GOT3 (cell line): ENCODE measurements at places on chromosomes 1 and 21.

GRCh38 chr1:241747992-241748391 lies 95.9 kb downstream of the WDR64 start:
- DNase-seq: no peak

GRCh38 chr1:183954496-183954895 lies 83.0 kb downstream of the COLGALT2 start:
- DNase-seq: no peak

DNA sequence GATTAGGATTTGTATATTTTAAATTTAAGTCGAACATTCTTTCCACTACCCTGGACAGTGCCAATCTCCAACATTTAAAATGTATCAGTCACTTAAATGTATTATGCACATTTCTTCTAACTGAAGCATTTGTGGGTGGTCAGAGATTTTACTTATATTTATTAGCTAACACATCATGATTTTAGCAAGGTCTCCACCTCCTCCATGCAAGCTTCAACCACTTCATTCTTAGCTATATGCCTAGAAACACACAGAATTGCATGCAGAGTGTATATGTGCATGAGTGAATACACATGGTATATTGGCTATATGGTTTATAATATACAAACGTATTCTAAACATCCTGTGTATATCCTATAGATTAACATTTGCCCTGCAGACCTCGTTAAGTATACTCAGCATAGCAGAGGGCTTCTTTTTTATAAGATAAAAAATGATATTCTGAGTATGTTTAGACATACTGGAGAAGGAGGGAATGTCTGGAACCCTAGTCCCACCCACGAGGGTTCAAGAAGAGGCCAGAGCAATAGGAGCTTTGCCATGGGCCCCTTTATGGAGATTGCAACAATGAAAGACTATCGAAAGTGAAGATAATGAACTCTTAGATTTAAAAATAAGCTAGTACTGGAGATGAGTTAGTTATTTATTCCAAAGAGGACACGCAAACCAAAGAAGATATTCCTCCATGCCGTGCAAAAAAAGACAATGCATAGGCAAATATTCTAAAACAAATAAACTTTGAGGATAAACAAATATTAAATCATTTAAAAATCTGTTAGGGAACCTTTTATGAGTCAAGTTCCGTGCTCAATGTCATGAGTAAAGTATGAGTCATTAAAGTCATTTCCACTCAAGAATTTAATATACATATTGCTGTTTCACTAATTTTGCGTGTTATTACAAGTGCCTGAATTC lies 480.4 kb downstream of the SIPA1L2 start:
- DNase-seq: no peak

DNA sequence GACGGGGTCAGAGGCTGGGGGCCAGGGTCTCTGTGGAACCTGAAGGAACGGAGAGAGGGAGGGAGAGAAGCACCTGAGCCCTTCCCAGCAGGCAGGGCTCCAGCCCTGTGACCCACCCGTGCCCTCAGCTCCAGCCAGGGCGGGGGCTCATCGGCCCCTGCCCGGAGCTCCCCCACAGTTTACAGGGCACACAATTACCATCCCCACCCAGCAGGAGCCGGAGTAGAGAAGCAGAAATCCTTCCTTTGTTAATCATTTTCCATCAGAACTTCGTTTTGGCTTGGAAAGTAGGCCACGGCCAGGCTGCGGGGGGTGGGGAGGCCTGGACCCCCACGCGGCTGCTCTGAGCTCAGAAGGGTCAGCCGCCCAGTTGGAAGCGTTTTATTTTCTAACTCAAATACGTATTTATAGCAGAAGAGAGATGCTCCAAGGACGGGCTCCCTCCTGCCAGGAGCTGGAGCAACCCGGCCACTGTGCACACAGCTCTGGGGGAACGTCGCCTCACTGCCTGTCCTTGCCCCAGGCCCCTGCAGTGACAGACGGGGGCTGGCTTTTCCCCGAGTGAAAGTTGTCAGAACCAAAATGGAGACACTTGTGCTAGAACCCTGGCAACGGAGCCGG lies 42.7 kb upstream of the ADARB1 start:
- DNase-seq: no peak

GRCh38 chr1:17023573-17023972 lies 11.8 kb upstream of the ATP13A2 start:
- DNase-seq: no peak

GRCh38 chr1:182833271-182833670 lies 5.9 kb upstream of the DHX9 start:
- no peak for DNase-seq

- no peak for DNase-seq
Observed at GRCh38 chr1:47983691-47984090, 13.5 kb downstream of the TRABD2B start.

DNA sequence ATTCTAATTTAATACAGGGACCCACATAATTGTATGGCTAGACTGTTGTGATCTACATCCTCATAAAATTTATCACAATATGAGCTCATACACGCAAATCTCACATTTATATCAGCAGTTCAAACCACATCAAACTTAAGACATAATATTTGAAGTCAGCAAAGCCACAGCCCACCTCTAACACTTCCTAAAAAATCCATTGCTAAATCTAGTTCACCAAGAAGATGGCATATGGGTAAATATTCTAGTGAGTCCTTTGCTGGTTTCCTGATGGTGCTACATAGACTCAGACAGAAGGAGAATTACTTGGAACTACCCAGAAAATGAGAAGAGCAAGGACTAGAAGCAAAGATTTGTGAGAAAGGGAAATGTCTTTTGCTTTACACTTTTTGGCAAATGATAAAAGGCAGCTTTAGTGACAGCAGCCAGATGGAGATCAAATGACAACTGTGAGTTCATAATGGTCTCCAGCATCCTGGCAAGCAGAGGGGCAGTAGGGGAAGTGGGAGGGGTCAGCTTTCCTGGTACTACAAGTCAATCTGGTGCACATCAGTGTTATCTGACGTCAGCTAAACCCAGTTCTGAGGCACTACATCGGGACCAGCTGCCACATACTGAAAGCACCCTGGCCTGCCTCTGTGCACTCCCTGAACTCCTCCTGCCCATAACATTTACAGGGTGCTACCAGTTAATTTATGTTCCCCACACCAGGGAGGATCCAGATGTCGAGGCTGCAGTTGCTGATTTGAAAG lies 10.6 kb upstream of the GADD45A start:
- DNase-seq: no peak

DNA sequence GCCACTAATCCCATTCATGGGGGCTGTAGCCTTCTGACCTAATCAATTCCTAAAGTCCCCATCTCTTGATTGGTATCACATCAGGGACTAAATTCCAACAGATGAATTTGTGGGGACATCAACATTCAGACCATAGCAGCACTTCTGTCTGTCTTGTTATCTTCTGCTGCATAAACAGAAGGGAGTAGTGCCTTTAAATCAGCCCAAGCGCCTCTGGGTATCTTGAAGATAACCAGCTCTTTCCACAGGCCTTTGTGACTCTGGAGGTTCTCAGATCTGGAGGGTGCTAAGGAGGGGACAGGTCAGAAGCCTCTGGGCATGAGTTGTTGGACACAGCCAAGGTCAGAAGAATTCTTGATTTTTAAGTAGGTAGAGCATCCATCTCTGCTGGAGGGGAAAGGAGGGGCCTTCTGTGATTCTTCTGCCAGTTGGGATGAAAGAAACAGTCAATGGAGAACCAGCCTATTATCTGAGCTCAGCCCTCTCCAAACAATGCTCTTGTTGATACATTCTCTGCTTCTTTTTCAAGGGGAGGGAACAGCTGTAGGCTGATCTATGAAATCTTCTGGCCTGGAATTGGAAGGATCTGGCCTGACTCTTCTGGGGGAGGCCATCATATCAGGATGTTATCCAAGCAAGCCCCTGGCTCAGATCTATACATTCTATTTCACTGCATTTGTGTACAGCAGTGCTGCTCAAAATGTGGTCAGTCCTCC lies 31.3 kb upstream of the LRIG2 start:
- DNase-seq: no peak

DNA sequence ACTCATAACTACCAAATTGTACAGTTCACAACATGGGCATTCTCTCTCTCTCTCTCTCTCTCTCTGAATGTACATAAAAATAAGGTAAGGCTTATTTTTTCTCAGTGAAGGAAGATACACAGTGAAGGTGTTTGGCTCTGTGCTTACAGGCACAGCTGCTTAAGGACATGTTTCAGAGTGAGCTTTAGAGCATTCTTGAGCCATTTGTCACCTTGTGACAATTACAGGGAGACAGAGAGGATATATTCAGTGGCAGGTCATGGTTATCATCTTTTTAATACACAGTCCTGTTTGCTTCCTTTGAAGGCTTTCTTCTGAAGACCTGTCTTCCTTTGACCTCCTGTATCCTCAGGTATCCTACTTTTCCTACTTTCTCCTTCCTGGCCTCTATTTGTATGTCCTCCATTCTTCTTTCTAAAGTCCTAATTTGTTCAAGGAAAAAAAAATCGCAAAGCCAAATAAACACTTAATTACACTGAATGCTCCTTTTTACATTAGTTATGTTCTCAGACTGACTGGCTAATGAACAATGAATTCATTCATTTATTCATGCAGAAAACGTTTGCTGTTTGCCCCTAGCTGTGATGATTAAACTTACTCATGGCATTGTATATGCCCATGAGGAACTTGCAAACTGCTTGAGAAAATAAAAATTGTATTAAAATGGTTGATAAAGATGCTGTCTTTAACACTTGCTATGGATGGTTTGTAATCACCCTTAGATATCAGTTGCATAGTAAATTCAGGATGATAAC lies 33.4 kb downstream of the HSD17B7 start:
- DNase-seq: no peak

GRCh38 chr21:35026153-35026500 lies 23.0 kb downstream of the RUNX1 start:
- no peak for DNase-seq

DNA sequence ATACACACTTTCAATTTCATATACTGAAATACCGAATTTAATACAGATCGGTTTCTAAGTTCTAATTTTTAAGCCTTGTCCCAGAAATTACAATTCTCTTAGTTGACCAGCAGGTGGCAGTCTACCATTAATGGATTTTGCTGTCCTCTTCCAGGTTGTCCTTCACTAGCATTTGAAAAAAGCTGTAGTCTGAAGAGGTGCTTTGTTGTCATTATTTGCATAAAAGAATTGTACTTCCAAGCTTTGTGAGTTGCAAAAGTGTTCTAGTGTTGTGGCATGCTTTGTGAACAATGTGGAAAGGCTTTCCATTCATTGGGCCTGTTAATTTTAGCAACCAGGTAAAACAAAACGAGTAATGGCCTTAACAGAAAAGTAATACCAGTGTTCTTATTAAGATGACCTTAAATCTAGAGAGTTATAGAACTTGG lies 193.6 kb downstream of the RPS6KC1 start:
- DNase-seq: no peak

GRCh38 chr1:75643460-75643859 lies 32.5 kb upstream of the SLC44A5 start:
- DNase-seq: no peak

DNA sequence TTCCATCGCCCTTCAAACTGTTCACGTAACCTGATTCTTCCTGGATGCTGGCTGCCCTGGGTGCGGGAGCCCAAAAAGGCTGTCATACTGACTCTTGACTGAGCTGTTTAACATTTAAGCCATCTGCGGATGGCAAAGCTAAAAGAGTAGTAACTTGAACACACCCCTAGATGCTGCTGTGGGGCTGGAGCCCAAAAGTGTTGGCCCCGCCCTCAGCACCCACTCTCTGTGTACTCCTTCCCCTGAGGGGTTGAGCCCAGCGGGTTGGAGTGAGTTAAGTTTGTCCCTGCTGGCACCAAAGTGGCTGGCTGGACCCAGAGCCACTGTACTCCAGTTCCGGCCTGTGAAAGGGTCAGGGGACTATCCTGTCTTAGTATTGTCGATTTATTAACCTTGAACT lies 640.6 kb downstream of the PTPRU start:
- DNase-seq: no peak

DNA sequence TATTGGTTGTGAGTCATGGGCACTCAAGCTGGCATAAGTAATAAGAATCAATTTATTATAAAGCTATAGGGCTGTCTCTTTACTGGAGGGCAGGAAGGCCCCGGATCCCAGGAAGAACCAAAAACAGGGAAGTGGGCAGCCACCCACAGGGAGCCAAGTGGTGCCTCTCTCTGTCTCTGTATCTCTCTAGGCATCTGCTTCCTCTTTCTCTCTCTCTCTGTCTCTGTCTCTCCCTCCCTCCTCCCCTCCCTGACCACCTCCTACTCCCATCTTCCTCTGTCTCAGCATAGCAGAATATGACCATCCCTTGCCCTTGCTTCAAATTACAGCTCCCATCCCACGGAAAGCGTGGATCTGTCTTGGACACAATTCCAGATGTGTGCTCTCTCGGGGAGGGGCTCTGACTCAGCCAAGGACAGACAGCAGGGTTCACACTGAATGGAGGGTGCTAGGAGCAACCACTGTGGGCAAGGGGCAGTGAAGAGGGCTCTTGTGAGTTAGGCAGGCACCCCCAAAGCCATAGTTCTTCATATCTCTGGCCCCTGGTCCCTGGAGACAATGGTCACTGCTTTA lies 80.4 kb upstream of the LPGAT1 start:
- no peak for DNase-seq

GRCh38 chr21:45971616-45972352 lies 9.8 kb upstream of the COL6A1 start:
- DNase-seq: no peak

- no peak for DNase-seq
Observed at GRCh38 chr1:4495809-4496208, 158.6 kb upstream of the AJAP1 start.

- no peak for DNase-seq
Observed at GRCh38 chr1:181430015-181430885, 53.1 kb upstream of the CACNA1E start.

- DNase-seq: no peak
Observed at GRCh38 chr21:44614961-44615391, 3.1 kb downstream of the KRTAP10-8 start.

GRCh38 chr1:18676332-18676781 lies 45.7 kb downstream of the PAX7 start:
- DNase-seq: no peak

DNA sequence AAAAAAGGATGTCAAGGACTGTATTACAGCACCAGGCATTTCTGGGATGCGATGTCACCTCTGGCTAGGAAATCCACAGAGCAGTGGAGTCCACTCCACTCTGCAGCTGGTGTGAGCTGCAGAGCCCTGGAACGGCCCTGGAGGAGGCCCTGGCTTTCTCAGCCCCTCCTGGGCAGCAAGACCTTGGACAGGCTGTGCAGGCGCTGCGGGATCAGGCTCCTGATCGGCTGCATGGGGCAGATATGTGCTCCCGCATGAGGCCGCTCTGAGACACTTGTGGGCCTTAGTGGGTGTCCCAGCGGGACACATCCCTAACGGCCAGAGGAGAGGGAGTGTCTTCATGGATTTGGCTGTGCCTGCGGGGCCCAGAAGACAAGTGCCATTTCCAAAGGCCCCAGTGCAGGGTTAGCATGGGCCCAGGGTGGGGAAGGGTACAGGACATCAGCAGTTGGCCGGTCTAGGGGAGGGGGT lies 6.2 kb downstream of the DNMT3L start:
- no peak for DNase-seq

- no peak for DNase-seq
Observed at GRCh38 chr1:192974701-192975100, 84.5 kb downstream of the UCHL5 start.
